Activated T-helper 1 cell treated with anti-CD3 and anti-CD28 coated beads, Interleukin-2, amount 50 U/mL, for 16 hours (primary cell): ENCODE measurements at places on chromosomes 4 and X.

DNA sequence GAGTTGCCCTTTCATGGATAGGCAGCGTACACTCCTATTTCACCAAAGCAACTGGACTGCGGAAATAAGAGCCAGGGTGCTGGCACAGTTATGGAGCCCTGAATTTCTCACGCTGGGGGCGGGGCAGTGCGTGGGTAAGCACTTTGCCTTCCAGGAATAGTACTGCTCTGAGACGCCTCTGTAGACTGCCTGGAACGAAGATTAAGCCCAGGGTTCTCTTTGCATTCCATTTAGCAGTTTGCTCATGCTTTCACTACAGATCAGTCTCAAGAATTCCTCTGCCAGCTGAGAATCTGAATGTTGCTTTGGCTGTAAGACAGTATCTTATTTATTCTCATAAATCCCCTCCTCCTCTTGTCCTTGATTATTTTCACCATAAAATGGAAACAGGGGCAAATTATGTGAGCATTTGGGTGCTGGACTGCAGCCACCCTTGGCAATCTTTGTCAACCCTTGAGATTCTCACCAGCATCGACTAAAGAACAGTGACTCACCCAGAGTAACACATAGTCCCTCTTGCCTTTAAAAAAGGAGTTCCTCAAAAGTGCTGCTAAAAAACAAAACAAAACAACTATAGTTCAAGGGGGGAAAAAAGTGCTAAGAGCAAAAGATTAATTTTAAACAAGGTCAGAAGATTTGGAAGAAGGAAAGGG, 88.9 kb upstream of the CITED1 start:
- no peak for DNase-seq

DNA sequence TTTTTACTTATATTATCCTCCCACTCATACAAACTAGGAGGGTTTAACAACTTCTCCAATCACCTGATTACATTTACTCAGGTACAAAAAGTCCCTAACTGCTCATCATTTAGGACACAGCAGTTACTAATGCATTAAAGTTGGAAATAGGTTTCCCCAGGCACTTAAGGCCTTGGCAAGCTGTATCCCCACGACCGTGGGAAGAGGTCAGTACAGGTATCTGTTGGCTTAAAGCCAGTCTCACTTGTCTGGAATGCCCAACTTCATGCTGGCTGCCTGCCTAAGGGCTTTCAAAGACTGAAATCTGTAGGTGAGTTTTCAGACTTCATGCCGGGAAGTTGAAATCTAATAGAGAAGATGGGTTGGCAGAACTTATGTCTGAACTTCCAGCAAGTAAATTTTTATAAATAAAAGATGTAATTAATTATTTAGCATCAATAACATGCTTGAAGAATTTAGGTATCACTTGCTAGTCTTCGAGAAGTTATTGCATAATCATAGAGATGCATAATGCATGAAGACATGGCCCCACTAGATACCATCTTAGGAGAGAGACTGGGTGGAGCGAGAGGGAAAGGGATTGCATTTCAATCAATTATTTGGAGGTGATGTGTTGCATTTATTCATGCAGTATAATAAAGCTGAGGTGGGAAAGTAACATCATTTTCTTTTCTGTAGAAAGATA, 54.2 kb downstream of the SCD5 start:
- DNase-seq, result no peak

GRCh38 chr4:127143460-127144195, 489.1 kb upstream of the INTU start:
- DNase-seq, result no peak

DNA sequence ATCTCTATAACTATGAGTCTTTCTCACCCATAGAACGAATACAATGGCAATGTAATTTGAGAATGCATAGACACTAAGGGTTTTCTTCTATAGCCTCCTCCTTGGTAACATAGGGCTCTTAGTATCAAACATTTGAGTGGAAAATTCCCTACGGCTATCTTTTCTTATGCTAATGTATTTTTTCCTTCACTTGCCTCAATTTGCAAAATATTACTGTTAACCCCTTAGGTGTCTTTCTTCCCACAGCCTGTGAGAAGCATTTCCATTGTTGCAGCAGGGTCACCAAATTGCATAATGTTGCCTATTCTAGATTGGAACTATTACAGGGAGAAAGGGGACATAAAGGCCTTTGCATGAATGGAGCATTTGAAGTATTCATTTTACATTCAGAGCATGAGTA, 140.5 kb upstream of the RAPGEF2 start:
- DNase-seq, result no peak

DNA sequence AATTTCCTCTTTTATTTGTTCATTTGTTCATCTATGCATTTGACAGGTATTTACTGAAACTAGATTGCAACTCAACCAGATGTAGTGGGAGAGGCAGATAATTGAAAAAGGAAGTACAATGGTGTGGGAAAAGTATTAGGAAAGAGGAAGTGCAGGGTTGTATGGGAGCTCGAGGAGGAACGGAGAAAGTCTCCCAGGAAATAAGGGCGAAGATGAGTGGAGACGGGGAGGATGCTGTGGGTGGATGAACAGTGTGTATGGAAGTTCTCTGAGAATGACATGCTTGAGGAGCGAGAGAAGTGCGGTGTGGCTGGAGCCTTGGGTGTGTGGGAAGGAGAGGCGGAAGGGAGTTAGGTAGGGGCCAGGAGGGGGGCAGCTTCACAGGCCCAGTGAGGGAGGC, 87.5 kb upstream of the DHX15 start:
- DNase-seq, result no peak

GRCh38 chr4:88225232-88226105, 58.9 kb downstream of the PPM1K start:
- no peak for DNase-seq

DNA sequence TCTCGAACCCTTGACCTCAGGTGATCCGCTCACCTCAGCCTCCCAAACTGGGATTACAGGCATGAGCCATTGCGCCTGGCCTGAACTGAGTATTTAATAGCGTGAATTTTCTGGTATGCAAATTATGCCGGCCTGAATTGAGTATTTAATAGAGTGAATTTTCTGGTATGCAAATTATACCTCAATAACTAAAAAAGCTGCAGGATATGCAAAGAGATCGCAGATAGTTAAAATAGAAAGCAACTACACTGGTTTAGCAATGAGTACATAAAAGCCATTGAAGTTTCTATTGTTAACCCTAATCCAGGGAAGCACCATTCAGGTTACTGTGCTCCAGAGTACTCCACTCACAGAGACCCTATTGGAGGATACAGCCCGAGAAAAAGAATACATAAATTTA, 22.8 kb downstream of the FBXW7 start:
- DNase-seq, result no peak

DNA sequence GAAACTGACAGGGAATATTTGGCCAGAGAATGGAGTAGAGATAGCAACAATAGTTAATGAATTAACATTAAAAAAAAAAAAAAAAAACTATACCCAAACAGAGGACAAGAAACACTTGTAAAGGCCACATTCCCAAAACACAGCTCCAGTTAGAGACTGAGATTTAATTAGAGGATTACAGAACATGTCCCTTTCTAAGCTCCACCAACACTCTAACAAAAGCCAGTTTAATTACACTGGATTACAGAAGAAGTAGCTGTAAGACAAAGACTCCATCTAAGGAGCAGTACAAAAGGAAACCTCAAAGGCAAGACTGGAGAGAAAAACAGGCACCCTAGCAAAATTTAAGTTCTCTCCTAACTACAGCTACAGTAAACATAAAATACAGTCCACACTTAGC, 1247.7 kb upstream of the AGA start:
- no peak for DNase-seq

DNA sequence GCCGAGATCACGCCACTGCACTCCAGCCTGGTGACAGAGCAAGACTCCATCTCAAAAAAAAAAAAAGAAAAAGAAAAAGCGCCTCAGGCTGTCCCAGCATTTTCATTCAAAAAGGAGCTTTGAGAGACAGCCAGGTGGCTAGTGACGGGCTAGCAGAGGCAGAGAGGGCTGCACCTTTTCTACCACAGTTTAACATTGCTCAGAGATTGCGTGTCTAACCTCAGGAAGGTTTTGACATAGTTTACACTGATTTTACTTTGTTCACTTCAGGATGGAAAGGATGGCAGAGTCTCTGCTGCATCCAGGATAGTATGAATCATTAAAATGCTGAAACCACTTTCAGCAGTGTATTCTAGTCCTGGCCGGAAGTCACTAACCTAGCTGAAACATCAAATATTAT, 28.1 kb downstream of the ZFP42 start:
- DNase-seq, result no peak

GRCh38 chr4:187064033-187064432, 340.4 kb upstream of the FAT1 start:
- DNase-seq, result no peak

DNA sequence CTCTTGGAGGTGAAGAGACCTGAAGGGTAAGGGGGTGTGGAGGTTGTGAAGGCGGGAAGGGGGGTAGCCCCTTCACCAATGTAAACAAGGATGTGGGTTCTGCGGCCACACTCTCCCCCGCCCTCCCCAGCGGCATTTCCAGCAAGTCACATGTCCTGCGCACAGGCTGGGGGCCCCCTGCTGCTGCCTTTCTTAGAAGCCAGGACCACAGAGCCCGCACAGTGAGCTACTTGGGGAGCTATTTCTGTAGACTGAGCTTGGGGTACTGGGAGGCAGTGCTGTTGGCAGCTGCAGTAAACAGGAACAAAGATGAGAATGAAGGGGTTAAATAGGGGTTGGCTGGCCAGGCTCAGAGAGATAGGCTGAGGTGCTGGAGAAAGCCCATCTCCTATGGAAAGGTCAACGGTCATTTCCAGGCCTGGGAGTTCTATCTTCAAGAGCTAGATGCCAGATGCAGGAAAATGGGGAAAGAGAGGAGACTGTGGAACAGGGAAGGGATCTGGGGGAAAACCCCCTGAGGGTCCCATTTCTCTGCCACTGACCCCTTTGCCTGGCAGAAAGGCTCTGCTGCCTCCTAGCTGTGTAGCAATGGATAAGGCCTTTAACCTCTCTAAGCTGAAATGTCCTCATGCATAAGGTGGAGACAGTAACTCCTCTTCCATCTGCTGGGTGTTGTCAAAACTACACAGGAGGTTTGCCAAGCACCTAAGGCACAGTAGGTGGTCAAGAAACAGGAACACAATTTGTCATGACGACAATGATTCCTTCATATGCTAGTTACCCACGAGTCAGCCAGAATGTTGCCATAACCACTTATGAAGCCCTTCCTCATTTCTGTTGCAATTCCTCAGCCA, 18.5 kb upstream of the PIM2 start:
- DNase-seq, result peak; percentile 65

GRCh38 chrX:77528034-77528433, 80.8 kb downstream of the FGF16 start:
- no peak for DNase-seq

- no peak for DNase-seq
Measured at GRCh38 chr4:189809839-189810238, 130.8 kb upstream of the FRG1 start.

DNA sequence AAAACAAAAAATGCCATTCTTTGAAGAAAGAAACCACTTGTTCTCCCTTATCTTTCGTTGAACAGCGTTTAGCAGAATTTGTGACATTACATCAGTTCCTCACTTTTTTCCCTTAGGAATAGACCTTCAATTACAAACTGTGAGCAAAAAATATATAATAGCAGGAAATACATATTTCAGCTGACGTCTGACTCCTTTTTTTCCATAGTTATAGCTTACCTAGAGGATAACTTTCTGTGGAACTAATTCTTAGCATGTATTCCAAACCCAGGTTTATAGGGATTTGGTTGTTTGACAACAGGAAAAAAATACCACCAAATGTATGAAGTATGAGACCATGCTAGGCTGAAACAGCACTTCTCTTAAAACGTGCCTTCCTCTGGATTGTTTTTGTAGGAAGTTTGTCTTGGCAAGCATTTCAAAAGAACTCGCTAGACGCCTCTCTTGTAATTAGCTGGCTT, 2.0 kb upstream of the LIMCH1 start:
- no peak for DNase-seq

GRCh38 chr4:6394671-6395081, 77.7 kb downstream of the PPP2R2C start:
- DNase-seq, result no peak

DNA sequence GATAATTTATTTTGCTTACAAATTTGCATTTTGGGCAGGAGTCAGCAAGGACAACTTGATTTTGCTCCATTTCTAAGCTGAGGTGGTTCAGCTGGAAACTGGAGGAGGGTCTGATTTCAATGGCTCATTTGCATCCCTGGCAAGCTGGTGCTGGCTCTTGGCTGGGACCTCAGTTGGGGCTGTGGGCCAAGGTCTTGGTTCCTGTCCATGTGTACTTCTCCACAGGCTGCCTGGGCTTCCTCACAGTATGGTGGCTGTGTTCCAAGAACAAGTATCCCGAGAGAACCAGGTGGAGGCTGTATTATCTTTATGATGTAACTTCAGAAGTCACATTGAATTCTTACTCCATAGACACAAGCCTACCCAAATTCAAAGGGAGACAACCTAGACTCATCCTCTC, 77.0 kb upstream of the STX18 start:
- DNase-seq, result no peak

DNA sequence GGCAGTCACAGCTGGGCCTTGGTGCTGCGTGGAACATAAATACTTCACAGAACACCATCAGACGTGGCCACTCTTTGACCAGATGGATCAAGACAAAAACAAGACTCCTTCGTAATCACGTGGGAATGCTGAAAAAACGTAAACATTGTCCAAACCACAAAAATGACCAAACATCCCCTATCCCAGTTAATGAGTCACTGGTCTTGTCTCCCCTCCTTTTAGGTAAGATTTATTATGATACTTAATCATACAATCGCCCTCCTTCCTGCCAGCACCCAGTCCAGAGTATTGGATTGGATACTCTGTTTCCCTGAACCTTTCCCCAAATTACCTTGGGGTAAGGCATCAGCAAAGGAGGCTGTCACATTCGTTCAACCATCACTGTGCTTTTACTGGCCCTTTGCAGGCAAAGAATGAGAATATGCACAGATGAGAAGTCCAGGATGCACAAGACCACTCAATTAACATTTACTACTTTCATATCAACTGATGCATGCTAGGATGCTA, 601 bp upstream of the TCEANC start:
- no peak for DNase-seq

DNA sequence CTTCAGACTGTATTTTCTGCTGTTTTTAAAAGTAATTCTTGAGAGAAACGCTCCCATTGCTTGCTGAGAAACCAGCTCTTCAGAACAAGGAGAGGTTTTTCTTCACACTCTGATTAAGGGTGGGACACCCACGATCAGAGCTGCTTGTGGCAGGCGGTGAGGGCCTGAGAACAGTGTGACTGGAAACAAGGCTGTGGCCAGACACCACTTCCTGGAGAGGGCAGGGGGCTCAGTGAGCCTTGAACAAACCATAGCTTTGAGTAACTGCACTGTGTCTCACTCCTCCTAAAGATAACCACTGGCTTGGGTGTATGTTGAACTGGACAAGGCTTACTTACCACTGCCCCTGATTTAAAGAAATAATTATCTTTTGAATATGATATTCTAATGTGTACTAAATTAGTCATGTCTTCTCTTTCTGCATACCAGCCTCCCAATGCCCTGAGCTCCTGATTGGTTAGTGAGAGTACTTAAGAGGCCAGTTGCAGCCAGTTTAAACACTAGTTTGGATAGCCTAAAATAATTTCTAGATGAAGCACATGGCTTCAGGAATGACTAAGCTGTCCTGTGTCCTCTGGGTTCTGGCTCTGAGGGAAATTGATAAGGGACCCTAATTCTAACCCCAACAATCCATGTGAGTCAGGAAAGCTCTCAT, 3.7 kb upstream of the GPR82 start:
- DNase-seq, result no peak

- DNase-seq, result no peak
Measured at GRCh38 chr4:184417802-184418511, 56.4 kb downstream of the IRF2 start.
